ENCODE measurements at places on chromosomes 4 and X.

DNA sequence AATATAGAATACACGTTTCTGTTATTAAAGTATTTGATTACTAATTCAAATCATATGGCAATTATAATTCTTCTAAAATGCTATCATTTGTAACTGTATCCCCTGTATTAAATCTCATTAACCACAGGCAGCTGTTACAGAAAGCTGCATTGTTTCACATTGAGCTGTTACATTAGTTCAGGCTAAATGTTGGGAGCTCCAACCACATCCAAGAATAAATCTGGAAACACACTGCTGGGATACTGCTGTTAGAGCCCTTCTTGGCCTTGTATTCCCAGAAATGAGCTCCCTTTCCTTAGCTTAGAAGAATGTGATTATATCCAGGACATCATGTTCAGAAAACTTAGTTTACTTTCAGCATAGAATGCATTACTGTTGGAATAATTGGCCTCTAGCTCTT is 48.2 kb downstream of the GUCY1B1 start:
- no peak for DNase-seq

DNA sequence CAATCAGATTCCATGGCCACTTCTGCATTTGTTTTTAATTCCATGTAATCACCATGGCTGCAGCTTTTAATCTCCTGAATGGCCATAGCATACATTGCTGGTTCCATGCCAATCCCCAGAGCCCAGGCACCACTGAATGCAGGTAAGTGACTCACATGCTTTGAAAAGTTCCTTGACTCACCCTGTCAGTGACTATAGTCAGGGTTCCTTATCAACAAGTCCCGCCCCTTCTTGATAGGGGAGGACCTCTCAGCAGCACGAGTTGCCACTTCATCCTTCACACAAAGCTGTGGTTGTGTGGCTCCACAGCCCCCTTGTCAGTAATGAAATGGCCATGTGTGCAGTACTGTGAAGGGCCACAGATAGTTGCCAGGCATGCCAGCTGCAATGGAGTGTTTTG is 516.6 kb downstream of the PPARGC1A start:
- DNase-seq: no peak

DNA sequence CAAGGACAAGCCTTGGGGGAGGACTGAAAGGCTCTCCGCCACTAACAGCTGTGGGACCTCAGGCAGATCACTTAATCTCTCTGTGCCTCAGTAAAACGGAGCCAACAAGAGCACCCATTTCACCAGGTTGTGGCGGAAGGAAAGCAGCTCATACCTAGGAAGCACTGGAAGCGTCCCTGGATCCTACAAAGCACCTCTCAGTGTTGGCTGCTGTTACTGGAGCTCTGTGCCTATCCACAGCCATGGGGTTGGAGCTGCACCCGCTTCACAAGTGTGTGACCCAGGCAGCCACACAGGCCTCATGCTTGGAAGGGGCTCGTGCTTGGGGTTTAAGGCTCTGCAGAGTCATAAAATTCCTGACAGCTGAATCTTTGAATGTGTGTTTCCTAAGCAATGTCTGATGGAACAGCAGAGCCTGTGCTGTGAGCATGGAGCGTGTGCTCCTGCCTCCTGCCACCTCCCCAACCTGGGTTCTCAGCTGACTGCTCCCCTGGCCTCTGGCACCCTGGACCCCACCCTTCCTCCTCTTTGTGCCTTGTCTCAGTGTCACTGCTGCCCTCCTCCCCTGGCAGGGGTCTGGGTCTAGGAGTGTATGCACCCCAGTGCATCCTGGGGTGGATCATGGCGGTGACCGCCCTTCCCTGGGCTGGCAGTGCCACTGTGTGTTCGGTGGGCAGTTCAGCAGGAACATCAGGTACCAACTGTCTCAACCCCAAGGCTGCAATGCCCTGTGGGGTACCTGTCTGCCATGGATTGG is 14.4 kb upstream of the MAN2B2 start:
- no peak for DNase-seq

GRCh38 chrX:147847999-147848398 is 63.7 kb upstream of the FMR1 start:
- DNase-seq: no peak

- no peak for DNase-seq
Measured at GRCh38 chrX:151981129-151981528, 6.7 kb upstream of the GABRE start.

DNA sequence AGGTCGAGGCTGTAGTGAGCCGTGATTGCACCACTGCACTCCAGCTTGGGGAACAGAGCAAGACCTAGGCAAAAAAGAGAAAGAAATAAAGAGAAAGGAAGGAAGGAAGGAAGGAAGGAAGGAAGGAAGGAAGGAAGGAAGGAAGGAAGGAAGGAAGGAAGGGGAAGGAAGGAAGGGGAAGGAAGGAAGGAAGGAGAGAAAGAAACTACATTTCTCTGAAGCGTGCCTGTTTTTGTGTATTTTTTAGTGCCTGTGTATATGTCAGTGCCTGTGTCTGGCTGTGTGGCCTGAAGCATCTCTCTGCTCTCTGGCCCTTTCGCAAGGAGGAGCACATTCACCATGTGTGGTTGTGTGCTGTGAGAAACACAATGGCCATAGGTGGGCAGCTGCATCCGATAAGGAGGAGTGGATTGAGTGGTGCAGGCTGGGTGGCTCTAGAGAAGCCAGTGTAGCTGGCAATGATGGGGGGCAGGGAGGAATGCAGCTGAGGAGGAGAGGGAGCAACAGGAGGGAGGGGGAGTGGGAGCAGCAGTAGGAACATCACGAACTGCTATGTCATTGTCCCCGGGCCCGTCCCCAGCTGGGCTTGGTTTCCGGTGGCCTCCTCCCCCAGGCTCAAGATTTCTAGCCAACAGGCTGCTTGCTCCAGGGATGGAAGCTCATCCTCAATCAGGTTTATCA is 11.4 kb downstream of the SYN1 start:
- DNase-seq: no peak

DNA sequence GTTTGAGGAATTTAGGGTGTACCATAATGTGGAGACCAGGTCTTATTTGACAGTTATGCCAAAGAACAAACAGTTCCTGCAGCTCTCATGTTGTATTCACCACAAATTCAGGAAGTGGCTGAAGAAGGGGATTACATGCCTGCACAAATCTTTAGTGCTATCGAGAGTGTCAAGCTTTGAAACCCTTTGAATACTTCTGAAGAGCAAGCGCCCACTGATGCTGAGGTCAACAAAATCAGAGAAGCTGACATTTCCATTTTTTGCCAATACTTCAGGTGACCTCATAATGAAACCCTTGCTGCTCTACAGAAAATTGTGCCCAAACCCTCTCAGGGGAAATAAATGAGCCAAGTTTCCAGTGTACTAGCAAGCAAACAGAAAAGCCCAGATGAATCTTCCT is 28.4 kb downstream of the PAK3 start:
- DNase-seq: no peak

DNA sequence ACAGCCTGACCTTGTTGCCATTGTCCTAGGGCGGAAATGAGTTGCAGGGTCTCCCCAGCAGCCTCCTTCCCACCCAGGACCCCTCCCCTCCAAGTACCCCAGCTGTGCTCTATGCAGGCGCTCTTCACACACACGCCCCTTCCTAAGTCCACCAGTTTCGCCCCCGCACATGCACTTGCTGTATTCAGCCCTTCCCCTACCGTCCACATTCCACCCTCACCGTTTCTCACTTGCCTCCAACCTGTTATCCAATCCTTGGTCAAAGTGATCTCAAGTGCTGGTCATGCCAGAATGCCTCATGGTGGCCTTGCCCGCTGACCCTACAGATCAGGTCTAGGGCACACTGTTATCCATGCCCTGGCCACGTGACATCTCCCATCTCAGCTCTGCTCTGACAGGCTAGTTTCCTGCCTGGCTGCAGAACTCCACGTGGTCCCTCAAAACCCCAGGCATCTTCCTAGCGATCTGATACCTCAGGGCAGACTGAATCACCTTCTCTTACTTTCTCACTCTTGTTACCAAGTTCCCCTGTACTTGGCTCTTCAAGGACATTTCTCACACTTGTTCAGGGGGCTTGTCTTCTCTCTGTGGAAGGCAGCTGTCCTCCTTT is 39.7 kb downstream of the NSG1 start:
- DNase-seq: no peak

- DNase-seq: no peak
Measured at GRCh38 chrX:130108647-130109428, 1.5 kb downstream of the ELF4 start.

DNA sequence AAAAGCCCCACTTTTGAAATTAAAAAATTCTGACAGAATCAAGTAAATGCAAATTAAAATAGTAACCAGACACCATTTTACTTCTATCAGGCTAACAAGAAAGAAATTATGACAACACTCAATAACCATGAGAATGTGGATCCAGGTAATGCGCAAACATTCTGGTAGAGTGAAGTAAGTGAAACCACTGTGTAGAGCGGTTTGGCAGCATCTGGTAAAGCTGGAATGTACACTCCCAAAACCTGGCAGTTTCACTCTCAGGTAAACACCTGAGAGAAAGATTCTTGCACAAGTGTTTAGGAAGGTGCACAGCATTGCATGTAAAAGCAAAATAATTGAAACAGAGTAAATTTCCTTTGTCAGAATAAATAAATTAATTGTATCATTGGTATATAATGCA is 81.8 kb downstream of the TRIML1 start:
- no peak for DNase-seq

- no peak for DNase-seq
Measured at GRCh38 chrX:124619710-124620109, 273.3 kb downstream of the SH2D1A start.

DNA sequence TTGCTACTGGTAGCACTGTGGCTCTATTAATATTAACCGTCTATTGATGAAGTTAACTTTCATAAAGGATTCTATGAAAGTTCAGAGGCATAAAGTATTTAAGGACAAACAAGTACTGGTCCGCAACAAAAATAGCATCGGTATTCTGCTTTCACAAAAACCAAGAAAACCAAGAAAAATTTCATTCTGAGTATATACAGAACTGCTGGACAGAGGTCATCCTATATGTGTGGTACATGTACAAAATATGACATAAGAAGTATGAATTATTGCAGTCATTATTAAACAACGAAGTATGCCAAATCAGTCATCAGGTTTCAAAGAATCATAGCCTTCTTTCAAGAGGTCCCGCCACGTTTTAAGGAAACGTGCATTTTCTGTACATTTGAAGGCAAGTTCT is 2.4 kb downstream of the C4orf46 start:
- DNase-seq: no peak

DNA sequence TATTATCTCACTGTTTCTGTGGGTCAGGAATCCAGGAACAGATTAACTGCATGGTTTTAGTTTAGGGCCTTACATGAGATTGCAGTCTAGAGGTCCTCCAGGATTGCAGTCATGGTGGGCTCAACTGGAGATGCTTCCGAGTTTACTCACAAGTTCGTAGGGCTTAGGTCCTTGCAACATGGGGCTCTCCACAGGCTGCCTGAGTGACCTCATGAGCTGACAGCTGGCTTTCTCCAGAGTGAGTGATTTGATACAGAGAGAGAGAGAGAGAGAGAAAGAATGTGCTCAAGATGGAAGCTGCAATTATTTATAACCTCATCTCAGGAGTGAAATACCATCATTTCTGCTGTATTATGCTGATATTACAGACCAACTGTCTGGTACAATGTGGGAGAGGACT is 168.9 kb downstream of the GPAT3 start:
- no peak for DNase-seq

DNA sequence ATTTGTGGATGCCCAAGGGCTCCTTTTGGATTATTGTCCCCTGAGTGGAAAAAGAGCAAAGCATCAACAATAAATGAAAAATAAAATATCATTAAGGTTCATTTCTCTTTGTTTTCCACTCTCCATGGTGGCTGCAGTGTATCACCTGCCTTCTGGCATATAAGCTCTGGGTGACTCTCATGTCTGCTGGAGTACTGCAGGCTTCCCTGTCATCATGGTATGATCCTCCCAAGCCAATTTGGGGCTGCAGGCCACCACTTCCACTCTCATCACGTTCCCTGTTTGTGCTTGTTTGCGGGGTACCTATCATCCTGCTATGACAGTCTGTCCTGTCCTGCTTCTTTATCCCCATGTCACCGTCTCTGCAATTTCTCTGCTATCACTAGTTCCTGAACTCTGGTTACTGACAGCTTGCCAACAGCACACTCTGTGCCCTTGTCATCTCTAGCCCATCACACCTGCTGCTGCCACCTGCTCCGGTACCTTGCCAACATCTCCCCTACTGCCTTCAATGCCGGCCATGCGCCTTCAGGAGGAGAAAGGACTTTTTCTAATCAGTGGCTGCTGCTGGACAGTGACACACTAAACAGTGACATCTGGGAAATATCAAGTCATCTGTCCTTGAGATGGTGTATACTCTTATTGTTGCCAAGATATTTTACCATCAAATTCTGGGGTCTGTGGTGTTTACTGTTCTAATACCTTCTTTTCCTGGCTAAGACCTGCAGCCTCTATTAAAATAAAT is 23.0 kb upstream of the FGF5 start:
- DNase-seq: no peak

DNA sequence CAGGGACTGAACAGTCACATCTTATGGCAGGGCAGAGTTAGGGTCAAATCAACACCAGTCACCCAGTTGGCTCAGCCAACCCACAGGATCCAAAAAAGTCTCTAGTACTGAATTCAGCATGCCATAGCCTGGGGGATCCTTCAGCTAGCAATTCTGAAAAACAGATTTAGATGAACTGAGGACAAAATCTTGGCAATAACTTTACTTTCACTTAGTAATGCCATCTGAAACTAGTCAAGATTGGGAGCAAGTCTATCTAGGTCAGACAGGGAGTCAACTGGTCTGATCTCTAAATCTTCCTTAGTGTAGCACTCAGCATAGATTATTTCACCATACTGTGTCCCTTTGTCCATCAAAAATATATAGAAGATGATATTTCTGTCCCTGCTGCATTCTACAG is 76.0 kb downstream of the HHIP start:
- DNase-seq: no peak

GRCh38 chr4:182023469-182023868 is 219.7 kb upstream of the TENM3 start:
- DNase-seq: no peak

GRCh38 chr4:124459941-124460310 is 252.6 kb downstream of the ANKRD50 start:
- DNase-seq: no peak

DNA sequence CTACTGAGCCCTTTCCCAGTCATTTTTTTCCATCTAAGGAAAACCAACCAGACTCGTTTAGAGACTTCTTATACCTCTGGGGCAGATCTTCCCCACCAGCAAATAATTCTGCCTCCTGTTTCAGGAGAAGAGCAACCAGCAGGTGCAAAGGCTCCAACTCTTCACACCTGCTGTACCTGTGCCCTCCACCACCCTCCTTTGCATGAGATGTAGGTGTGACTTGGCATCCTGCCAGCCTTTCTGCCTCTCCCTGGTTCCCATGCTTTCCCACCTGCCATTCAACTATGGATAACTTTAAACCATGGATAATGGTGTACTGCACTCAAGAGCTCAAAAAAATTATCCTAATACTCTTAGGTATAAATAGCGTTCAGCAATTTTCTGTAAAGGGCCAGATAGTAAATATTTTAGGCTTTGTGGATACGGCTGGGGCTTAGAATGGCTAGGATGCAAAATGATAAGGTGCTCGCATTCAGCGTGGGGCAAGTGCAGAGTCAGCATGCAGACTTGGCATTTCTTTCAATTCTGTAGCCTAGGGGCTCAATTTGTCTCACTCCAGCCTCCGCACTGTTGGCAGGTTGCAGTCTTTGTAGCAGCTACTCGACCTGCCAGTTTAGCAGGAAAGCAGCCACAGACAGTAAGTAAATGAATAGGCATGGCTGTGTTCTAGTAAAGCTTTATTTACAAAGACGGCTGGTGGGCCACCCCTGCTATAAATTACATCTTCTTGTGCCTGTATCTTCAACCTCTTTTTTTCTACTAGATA is 79.8 kb downstream of the HCCS start:
- no peak for DNase-seq

- DNase-seq: no peak
Measured at GRCh38 chr4:41866799-41867677, 68.2 kb upstream of the TMEM33 start.

- DNase-seq: no peak
Measured at GRCh38 chr4:9903317-9903716, 118.0 kb downstream of the SLC2A9 start.
